ENCODE measurements at places on chromosomes 1 and 21. TPM values are rescaled to one million over a fixed set of nuclear protein-coding genes. Genes with fewer than 3 reads are reported as not detected.

Gene DIPK1A
- total RNA-seq = 10.2 TPM

Gene MECR
- total RNA-seq = 46.7 TPM

Gene C1orf185
- not detected for total RNA-seq

Gene DNAJC28
- 0.36 TPM for total RNA-seq

Gene CDC20
- 148 TPM for total RNA-seq

Gene NCF2
- total RNA-seq = 2.0 TPM

Gene LIPI
- total RNA-seq = not detected

Gene TMEM269
- total RNA-seq = not detected

Data from activated CD8-positive, alpha-beta memory T cell treated with anti-CD3 and anti-CD28 coated beads for 36 hours (primary cell).